ENCODE measurements at places on chromosomes 11 and 22.

DNA sequence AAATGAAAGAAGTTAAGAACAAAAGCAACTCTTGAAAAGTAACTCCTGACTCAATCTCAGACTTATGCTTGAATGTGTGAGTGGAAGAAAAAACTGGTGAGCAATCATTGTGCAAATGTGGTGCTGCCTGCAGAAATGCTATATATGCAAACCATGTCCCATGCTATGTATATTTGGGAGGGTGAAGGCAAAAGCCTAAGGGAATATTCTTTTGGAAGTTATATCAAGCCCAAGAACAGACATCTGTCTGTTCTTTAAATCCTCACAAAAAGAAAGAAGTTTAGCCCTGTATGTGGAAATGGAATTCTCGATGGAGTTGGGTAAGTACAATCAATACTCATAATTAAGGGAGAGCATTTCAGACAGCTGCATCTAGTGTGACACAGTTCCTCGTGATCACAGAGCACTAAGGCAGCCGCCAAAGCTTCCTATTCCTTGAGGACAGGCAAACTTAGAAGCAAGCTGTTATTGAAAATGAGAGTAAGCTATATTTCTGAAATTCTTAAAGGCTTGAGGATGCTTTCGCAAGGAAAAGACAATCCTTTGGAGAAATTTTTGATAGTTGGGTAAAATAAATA lies 406.5 kb upstream of the CHORDC1 start:
- no peak for DNase-seq

DNA sequence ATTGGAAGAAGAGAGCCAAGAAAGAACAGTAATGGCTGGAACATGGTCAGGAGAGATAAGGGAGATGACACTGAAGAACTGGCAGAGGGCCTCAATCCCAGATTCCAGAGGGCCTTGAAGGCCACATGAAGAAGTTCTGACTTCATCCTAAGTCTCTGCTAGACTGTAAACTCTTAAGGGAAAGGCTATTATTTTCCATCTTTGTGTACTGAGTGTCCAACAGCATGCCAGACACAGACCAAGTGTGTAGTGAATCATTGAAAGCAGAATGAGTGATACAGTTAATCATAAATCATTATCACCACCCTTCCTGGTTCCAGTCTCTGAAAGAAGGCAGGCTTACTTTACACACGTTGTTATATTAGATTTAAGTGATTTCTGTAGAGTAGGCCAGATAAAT lies 185.3 kb upstream of the C11orf87 start:
- DNase-seq = no peak

- DNase-seq = no peak
Measured at GRCh38 chr22:45997077-45997776, 20.3 kb upstream of the WNT7B start.

- no peak for DNase-seq
Measured at GRCh38 chr22:27934069-27934468, 15.0 kb upstream of the PITPNB start.

DNA sequence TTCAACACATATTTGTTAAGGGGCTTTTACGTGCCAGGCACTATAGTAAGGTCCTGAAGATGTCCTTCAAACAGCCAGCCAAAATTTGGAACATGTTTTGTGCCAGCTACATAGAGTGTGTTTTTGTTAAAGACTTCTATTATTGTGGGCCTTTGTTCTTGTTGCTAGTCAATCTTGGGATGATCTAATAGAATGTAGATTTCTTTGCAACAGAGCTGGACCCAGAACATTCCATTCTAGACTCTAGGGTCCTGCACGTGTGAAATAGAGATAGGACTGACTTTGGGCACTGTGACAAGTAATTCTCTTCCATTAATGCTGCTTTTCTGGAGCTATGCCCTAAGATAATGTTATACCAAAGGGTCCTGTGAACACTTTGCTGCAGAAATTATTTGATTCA lies 16.9 kb upstream of the IPO7 start:
- no peak for DNase-seq

GRCh38 chr11:45300715-45301114 lies 14.6 kb upstream of the SYT13 start:
- DNase-seq = no peak

DNA sequence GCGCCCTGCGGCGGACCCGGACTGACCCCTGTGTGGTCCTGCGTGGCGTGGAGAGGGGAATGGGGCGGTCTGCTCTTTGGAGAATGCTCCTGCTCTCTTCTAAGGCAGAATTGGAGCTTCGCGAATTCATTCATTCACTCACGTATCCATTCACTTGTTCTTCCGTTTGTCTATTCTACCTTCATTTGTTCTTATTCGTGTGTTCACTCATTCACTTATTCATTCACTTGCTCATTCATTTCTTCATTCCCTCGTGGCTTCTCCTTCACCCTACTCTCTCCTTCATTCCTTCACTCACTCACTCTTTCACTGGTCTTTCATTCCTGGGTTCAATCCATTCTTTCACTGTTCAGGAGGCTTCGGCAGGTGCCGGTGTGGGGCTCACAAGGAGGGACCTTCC lies 69.6 kb downstream of the WNT7B start:
- no peak for DNase-seq

GRCh38 chr11:122242731-122243130 lies 126.7 kb upstream of the BLID start:
- no peak for DNase-seq

DNA sequence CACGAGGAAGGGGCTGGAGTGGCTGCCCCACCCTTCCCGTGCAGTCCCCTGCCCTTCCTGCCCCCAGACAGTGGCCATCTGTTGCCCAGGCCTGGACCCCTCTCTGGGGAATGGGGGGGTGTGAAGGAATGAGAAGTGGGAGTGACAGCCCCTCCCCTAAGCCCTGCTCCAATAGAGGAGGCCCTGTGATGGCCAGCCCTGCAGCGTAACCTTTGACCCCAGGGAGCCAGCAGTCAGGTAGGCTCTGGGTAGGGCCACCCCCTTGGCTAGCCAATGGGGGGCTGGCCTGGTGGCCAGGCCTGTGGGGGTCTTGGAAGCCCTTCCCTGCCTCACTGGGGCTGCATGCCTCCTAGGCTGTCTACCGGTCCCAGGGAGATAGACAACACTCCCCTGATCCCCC lies 6.6 kb downstream of the FLRT1 start:
- no peak for DNase-seq

DNA sequence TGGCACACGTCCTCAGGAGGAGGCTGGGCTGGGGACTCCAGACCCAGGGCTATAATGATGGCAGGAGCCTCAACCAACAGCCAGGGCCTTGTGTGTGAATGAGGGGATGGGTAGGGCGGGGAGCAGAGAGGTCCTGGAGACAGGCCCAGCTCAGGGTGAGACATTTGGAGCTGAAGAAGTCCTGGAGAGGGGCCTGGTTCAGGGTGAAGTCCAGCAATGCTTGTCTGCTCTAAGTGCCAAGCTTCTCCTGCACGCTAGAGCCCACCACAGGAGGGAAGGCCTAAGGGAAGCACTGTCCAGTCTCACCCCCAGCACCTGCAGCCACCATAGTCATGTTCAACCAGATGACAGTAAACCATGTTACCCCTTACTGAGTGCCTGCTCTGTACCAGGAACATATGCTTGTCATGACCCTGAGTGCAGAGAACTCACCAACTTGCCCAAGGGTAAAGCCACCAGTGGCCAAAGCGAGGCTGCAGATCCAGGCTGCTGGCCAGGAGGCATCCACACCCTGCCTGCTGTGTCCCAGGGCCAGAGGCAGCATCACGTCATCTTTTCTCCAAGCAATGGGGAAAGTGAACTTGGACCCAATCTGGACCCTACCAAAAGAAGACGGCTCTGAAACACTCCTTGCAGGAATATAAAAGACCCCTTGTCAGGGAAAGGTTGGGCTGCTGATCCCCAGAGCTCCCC lies 24.0 kb downstream of the LMO1 start:
- DNase-seq = no peak
